RPMI7951 (cell line): ENCODE measurements at places on chromosomes 5 and 9.

GRCh38 chr5:39031041-39031440 lies 43.2 kb downstream of the RICTOR start:
- DNase-seq: no peak

- DNase-seq: no peak
Measured at GRCh38 chr9:135565141-135565628, 3.6 kb downstream of the PAEP start.

DNA sequence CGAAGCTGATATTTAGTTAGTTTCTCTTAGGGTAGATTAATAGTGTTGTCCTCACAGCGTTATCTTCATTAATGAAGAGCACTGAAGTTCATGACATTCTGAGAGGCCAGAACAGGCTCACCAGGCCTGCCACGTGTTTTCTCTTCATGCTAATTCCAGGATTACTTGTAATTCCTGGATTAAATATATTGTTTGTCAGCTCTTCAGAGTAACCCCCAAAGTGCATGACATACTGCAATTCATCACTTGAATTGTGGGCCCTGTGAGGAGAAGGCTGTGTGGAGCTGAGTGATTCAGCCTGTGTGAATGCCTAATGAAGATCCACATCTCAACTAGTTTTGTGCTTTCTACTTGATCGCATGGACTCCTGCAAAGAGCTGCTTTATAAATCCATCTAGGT lies 401.0 kb upstream of the ADAMTSL1 start:
- DNase-seq: no peak

GRCh38 chr5:157004893-157005551 lies 42.0 kb upstream of the TIMD4 start:
- no peak for DNase-seq
